ENCODE measurements at places on chromosomes 16 and 17. TPM values are rescaled to one million over a fixed set of nuclear protein-coding genes. Genes with fewer than 3 reads are reported as not detected.

NPIPA5 gene
- total RNA-seq = 12.7 TPM

UNC45B gene
- total RNA-seq = under 0.01 TPM

GRCh38 chr17:51706093-51706492, 445.7 kb downstream of the UTP18 start:
- no peak for DNase-seq

GRCh38 chr16:3454093-3454492, 10.6 kb downstream of the NAA60 start:
- DNase-seq = peak; percentile 37

DNA sequence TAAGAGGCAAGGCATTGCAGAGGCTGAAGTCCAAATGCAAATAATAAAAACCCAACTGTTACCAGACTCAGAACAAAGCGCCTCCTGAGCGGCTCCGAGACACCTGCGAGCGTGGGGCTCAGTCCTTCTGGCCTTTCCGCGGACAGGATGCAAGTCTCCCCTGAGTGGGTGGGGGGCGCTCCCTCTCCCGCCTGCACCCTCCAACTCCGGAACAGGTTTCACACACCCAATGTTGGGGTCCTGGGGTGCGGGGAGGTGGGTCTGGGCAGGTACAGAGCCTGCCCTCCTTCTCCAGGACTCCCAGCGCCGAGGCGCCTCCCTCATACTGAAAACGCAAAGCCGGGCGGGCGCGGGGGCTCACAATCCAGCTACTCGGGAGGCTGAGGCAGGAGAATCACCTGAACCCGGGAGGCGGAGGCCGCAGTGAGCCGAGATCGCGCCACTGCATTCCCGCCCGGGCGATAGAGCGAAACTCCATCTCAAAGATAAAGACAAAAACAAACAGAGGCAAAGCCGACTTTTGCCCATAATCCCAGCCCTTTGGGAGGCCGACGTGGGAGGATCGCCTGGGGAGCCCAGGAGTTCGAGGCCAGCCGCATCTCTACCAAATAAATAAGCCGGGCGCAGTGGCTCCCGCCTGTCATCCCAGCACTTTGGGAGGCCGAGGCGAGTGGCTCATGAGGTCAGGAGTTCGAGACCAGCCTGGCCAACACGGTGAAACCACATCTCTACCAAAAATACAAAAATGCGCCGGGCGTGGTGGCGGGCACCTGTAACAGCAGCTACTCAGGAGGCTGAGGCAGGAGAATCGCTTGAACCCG, 893 bp downstream of the GINS2 start:
- DNase-seq = no peak

DNA sequence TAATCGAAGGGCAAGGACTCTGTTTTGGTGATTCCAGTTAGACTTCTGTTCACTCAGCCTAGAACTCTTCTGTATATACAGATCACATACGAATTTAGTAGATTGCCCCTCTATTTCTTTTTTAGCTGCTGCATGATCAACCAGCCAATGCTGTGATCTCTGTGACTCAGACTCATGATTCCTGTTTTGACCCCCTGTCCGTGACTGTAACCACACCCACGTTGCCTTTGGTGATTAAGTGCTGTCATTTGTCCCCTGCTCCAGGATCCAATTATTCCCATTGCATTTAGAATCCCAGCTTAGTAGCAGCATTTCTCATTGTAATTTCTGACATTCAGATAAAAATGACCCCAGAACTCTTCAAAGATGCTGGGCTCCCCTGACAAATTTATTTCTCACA, 545.7 kb downstream of the NPIPA7 start:
- DNase-seq = no peak

DNA sequence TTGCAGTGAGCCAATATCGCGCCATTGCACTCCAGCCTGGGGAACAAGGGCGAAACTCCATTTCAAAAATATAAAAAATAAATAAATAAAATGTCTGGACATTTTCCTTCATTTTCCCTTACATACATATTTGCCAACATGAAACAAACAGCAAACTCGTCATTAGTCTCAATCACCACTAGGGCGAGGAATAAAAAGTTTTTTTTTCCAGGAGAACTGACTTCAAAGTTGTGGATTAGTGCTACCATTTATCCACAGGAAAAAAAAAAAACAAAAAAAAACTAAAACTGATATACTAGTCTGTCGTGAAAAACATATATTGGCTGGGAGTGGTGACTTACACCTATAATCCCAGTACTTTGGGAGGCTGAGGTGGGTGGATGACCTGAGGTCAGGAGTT, 77.0 kb upstream of the MTMR4 start:
- DNase-seq = no peak

DNA sequence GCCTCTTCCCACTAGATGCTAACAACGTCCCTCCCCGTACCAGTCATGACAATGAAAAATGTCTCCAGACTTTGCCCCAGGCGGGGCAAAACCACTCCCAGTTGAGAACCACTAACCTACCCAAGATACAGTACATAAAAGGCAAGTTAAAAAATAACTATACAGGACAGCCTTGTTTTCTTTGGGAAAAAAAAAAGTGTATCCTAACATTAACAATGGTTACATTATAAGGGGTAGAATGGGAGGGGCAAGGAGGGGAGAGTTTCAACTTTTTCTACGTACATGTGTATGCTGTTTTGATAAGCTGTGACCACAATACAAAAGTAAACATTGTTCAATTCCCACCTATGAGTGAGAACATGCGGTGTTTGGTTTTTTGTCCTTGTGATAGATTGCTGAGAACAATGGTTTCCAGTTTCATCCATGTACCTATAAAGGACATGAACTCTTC, 94.9 kb downstream of the TOX3 start:
- no peak for DNase-seq

GRCh38 chr17:63546308-63547082, 3.8 kb upstream of the DCAF7 start:
- no peak for DNase-seq

- DNase-seq = no peak
Measured at GRCh38 chr16:90008708-90009145, 10.5 kb downstream of the DBNDD1 start.

DNA sequence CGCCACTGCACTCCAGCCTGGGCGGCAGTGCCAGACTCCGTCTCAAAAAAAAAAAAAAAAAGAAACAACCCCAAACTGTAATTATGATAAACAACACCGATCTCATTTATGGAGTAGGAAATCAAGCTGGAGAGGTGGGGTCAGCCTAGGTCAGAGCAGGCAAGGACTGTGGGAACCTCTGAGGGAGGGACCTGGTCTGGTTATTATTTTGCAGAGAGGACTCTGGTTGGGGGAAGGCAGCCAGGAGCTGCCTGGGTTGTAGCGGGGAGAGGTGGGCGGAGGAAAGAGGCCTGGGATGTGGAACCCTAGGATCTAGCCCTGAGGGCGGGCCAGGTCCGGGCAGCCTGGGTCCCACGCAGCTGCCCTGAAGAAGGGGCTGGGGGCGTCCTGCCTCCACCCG, 10.9 kb upstream of the HS3ST6 start:
- DNase-seq = no peak

PIK3R6 gene
- total RNA-seq = not detected

DNA sequence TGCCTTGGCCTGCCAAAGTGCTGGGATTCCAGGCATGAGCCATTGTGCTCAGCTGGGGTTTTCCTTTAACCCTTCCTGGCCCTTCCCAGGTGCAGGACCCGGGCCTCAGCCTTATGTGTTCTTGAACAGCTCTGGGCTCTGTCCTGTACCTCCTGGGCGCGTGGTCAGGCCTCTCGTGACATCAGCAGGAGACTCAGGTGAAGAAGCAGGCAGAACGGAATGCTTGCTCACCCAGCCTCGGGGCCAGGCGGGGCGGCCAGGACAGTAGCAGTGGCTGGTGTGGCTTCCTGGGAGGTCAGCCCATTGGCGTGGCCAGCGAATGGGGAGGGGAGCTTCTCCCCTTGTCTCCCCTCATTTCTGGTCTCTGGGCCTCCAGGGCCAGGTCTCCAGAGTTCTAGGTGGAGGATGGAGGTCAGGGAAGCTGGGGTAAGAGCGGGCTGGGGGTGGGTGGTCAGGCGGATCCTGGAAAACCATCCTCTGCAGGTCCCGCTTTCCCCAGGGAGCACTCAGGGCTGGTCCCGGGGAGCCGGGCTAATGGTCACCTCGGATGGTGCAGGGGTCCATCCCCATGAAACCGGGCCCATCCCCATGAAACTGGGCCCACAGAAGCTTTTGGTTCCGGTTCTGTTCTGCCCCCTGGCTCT, 281.5 kb downstream of the SEC14L1 start:
- peak; percentile 89 for DNase-seq

DNA sequence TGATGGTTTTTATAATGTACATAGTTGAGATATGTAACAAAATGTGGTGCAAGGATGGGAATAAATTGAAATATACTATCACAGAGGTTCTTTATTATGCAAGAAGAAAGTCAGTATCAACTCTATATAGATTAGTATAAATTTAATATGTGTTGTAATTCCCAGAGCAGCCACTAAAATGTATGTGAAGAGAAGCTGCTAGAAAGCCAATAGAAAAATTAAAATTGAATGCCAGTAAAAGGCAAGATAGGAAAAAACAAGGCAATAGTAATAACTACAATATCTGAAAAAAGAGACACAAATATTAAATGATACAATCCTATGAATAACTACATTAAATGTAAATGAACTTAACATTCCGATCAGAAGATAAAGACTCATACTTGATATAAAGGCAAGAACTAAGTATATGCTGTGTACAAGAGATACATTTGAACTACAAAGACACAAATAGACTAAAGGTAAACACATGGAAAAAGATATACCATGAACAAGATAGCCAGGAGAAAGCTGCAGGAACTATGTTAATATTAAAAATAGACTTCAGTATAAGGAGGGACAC, 92.0 kb downstream of the ABCA8 start:
- no peak for DNase-seq

GRCh38 chr17:50172130-50172529, 6.3 kb downstream of the SGCA start:
- no peak for DNase-seq

PLCG2 gene
- 8.2 TPM for total RNA-seq

DNA sequence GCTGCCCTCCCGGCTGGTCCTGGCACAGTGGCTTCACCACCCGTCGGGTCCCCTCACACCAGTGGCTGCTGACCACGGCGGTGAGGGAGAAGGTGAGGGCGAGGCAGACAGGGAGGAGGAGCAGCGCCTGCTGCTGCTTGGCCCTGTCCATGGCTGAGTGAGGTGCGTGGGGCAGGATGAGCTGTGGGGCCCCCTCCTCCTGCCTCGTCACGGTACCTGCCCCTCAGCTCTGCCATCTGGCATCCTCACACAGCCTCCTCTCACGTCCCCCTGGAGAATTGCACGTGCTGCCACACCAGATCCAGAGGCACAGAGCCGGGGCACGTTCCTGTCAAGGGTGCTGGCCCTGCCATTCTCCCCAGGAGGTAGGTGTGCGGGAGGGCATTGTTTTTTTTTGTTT, at the start of gene GSG1L2:
GSG1L2 (minus strand) TSS at position 159 of the 400 bp plus-strand sequence; CDS start at position 151, 8 bp downstream.
- DNase-seq = no peak

GPR179 gene
- not detected for total RNA-seq

GRCh38 chr17:42273474-42274252, 2.5 kb downstream of the STAT5B start:
- DNase-seq = no peak

- peak; percentile 81 for DNase-seq
Measured at GRCh38 chr16:27364493-27365141, 37.4 kb upstream of the IL21R start.

TSPOAP1 gene
- total RNA-seq = 0.17 TPM

CES3 gene
- total RNA-seq = 9.1 TPM

KCNG4 gene
- total RNA-seq = not detected

DNA sequence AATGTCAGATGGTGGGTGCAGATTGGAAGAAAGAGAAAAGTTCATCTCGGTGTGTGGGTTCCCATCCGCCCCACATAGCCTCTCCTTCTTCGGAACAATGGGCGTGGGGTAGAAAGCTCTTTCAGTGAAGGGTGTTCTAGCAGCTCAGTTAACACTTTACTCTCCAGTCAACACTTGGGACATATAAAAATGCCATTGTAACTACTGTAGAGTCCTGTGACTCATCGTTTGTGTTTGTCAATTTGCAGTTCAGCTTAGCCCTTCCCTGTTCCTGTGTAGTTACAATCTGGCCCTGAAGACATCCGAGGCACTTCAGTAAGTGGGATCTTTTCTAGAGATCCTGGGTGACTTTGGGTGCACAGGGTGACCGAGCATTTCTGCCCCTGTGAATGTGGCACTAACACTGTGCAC, 11.5 kb upstream of the CLEC18C start:
- DNase-seq = peak; percentile 69

RDM1 gene
- total RNA-seq = 0.96 TPM

- no peak for DNase-seq
Measured at GRCh38 chr17:21419299-21420239, 43.4 kb downstream of the KCNJ12 start.

BCO1 gene
- not detected for total RNA-seq

IL21R gene
- not detected for total RNA-seq

GRCh38 chr16:3792472-3793012, 75.2 kb upstream of the TRAP1 start:
- no peak for DNase-seq

TP53TG3B gene
- not detected for total RNA-seq

SKAP1 gene
- total RNA-seq = not detected

MT1M gene
- total RNA-seq = not detected

DNA sequence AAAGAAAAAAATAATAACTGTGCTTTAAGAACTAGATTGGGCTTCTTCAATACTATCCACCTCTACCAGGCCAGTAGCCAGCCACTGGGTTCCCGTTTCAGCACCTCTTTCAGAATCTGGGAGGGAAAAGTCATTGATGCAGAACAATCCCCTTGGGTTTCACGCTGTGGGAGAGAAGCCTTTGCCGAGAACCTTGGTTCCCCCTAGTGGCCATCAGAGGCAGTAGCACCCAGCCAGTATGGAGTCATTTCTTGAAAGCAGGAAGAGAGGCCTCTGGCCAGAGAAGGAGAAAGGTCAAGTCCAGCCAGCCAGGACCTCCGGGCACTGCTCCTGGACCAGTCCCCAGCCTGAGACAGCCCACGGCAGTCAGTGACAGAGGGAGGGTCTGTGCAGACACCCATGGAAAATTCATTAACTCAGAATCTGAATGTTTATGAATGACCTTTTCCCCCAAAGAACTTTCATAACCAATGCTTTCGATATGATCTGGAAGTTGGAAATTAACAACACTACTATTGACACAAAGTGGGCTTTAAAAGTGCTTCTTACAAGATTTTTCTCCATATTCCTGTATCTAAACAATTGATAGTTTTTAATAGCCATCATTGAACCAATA, 51.2 kb upstream of the CDH5 start:
- DNase-seq = peak; percentile 38

DNA sequence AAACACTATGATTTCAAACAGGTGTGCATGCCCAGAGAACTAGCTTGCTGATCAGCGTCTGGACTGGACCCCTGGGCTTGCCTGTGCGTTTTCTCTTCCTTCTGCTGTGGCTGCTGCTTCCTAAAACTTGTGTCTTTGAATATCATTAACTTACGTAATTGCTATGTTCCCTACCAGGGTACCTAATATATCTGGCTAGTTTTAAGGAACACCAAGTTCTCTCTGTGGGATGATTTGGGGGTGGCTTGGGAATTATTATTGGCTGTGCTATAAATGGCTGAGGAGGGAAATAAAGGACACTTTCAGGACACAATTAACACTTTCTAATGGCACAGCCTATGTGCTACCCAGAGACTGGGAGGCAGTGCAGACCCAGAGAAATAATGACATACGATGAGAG, 606.0 kb upstream of the RBFOX1 start:
- DNase-seq = no peak

TBC1D3H gene
- not detected for total RNA-seq

GRCh38 chr17:28763804-28764266, 20.0 kb downstream of the TRAF4 start:
- peak; percentile 52 for DNase-seq

LLGL2 gene
- 22.3 TPM for total RNA-seq

ZC3H18 gene
- total RNA-seq = 9.0 TPM

All from mammary epithelial cell (primary cell).